ENCODE measurements at places on chromosomes 3 and 15.

- DNase-seq = no peak
Observed at GRCh38 chr3:27792869-27793268, 70.7 kb upstream of the EOMES start.

DNA sequence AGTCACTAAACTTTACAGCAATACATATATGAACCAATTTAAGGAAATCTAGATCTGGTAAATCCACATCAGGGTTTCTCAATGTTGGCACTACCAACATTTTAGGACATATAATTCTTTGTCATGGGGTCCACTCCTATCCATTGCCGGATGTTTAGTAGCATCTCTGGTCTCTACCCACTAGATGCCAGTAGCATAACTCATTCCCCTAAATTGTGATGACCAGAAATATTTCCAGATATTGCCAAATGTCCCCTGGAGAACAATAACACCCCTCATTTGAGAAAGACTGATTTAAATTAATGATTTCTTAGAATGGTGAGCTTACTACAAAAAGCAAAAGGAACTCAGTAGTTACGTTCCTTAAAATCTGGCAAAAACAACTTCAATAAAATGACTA is 23.1 kb upstream of the ANKRD28 start:
- DNase-seq = no peak

DNA sequence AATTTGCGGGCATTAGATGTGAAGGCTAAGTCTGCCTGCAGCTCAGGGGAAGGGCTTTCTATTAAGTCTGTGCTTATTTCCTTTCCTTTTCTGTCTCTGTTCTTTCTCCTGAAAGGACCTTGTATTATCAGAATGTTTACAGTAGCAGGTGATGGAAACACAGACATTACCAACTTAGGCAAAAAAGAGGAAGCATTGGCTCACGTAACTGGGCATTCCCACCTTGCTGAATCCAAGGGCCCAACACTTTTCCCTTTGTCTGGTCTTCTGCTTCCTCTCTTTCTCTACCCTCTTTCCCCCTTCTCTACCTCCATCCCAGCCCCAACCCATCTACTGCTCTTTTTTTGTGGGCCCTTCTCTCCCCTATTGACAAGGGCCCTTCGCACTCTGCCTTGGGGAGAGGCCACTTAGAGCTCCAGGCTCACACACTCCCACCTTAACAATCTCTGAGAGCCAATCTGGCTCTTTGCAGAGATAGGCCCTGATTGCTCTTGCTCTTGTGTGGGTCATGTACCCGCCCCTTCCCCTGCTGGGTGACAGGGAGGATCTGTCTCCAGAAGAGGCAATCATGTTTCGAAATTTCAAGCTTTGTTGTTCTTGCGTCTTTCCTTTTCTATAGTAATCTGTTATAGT is 35.0 kb downstream of the ACAA1 start:
- DNase-seq = no peak

- no peak for DNase-seq
Observed at GRCh38 chr3:118977118-118977517, 57.5 kb downstream of the IGSF11 start.

- no peak for DNase-seq
Observed at GRCh38 chr15:70071799-70072198, 25.9 kb downstream of the TLE3 start.

DNA sequence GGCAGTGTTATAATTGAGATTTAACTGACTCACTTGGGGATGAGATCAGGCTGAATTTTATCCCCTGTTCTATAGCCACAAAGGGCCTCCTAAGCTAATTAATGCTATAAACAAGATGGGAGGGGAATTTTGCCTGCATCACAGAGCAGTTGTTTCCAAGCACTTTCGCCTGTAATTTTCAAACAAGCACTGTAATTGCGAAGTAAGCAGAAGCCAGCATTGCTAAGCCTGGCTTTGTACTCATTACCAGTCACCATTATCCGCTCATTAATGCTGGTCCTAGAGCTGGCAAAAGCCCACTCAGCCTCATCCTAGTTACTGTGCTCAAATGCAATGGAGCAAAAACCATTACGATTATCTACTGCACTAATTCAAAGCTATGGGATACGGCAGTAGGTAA is 356.6 kb upstream of the UBE2E2 start:
- DNase-seq = no peak

- DNase-seq = no peak
Observed at GRCh38 chr15:39613271-39613670, 32.4 kb downstream of the THBS1 start.

DNA sequence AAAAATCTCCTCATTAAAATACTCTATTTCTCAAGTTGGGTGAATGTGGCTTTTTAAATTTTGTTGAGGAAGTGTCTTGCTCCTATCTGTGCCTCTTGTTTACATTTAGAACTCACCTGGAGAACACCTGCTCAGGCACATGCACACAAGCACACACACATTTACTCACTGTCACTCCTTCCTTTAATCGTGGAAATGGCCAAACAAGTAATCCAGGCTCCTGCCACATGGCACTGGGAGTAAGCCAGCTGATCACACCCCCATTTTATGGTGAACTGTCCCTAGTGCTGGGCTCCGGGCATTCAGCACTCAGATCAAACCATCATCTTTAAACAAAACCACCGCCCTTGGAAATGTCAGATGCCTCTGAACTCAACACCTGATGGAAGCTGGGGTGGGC is 204.7 kb upstream of the BHLHE40 start:
- DNase-seq = no peak

DNA sequence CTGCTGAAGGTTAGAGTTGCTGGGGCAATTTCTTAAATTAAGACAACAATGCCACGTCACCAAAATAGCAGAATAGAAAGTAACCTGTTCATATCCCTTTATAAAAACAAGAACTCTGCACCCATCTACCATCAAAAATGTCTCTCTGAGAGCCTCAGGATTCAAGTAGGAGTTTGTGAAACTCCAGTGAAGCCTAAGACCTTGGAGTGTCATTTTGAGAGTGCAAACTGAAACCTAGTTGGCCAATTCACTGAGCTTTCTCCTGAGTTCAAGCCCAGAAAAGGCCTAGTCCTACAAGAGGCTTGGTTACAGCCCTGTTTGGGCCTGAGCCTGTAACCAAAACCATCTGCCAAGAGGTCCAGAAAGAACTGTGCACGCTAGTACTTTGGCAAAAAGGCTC is 335.1 kb downstream of the EFHB start:
- DNase-seq = no peak

- no peak for DNase-seq
Observed at GRCh38 chr3:124846189-124846588, 41.0 kb downstream of the ITGB5 start.

DNA sequence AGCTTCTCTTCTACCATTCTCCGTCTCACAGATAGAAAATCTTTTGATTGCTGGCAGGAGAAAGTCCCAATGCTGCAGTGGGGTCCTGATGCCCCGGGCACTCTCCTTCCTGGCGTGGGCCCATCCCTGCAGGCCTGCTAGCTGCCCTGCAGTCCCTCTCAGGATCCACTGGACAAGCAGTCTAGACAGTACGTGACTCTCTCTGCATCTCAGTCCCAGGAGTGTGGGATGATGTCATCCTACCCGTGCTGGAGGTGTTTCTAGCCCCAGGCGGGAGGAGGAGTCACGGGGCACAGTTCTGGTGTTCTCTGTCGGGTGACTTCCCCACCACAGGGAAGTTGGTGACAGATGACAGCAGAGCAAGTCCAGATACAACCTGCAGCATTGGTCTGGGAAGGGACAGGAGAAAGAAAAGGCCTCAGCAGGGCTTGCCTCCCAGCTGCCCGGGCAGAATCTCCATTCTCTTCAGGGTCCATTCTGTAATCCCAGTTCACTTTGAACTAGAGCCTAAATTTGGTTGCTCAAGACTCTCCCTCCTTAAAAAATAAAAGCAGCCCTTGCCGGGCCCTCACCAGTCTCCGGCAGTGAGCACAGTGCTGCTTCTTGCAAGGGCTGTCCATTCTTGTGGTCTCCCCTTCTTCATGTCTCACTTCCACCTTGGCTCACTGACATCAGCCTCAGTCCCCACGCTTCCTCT is 30.6 kb downstream of the SLC28A1 start:
- DNase-seq = no peak

DNA sequence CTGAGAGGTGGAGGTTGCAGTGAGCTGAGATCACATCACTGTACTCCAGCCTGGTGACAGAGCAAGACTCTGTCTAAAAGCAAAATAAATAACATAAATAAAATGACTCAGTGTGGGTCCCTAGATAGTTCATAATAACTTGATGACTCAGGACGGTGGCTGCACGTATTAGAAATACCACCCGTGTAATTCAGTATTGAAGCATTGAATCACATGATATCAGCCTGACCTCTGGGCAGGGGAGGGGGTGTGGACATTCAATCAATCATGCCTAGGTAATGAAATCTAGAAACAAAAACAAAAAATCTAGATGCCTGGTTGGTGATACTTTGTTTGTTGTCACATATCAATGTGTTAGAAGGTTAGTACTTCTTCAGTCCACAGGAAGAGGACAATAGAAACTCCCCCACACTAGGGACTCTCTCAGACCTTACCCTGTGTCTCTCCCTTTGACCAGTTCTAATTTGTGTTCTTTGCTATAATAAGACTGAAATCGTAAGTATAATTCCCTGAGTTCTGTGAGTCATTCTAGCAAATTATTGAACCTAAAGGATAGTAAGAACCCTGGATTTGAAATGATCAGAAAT is 177.3 kb downstream of the GAP43 start:
- DNase-seq = no peak

GRCh38 chr3:186983659-186984058 is 53.3 kb downstream of the ST6GAL1 start:
- no peak for DNase-seq

DNA sequence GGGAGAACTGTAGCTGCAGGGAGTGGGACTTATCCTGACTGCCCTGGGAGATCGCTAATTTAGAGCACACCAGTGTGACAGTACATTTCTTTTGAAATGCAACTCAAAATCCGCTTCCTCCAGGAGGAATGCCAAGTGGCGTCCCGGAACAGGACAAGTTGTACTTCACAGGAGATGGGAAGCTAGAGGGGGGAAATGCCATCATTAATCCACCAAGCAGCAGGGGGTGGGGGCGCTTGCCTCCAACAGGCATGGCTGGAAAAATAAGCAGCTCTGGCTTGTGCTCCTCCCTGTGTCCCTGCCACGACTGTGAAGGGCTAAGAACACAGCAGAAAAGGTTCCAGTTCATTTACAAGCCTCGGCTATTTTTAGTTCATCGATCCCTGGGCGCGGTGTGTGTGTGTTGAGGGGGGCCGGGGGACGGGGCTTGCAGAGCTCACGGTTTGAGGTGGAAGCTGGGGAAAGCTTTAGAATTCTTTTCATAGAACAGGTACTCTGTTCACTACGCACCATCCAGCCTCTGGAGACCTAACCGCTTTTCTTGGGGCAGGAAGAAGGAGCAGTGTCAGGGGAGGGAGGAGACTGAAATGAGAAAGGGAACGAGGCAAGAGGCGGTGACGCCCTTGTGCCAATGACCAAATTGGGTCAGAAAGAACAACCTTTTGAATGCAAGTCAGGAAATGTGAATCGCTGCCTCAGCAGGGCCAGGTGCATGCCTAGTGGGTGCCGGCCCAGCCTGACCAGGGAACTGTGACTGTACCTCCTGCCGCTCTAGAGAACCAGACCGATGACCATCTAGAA is 51.8 kb upstream of the DGKG start:
- DNase-seq = no peak

DNA sequence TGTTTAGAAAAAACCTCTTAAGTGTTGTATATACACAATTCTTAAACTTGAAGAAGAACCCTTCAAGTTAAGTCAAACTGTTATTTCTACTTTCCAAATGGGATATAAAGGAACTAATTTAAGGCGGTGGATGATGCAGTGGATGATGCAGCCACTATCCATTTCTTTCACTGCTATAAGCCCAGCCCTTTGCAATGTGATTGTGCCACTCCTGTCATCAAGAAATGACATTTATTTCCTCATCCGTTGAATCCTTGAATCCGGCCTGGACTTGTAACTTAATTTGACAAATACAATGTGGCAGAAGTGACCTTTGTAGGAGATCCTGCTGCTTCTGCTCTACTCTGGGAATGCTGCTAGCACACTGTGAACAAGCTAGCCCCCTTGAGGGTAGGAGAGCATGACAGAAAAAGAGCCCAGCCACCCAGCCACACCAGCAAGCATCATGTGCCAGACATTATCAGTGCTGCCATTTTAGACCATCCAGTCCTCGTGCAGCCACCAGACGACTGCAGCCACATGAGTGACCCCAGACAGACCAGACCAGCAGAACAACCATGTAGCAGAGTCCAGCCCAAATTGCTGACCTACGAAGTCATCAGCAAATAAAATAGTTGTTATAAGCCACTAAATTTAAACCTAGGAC is 47.4 kb downstream of the UACA start:
- no peak for DNase-seq

- no peak for DNase-seq
Observed at GRCh38 chr3:109195815-109196214, 59.3 kb downstream of the C3orf85 start.

DNA sequence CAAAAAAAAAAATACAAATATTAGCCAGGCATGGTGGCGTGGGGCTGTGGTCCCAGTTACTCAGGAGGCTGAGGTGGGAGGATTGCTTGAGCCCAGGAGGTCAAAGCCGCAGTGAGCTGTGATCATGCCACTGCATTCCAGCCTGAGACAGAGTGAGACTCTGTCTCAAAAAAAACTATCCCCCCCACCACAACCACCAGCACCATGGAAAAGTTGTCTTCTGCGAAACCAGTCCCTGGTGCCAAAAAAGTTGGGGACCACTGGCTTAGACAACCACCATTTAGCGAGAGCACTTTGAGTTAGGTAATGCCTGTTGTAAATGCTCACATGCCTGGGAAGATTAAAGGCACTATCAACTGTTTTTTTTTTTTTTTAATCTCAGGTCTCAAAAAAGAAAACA is 15.4 kb downstream of the ARHGAP31 start:
- no peak for DNase-seq

DNA sequence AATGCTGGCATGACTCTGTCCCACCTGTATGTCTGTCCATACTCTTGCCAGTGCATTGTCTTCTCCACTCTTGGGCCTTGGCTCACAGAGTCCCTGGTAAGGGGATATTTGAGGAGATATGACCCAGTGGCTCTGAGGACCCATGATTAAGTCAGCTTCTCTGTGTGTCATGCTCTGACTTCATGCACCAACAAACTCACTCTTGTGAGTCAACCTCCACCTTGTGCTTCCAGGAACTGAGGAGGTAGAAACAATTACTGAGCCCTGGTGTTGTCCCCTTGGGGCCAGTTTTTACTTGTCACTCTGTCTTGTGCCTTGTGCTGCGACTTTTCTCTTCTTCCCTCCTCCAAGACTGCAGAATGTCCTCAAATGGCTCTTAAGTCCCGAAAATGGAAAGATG is 127.1 kb downstream of the ABHD5 start:
- DNase-seq = no peak

- DNase-seq = no peak
Observed at GRCh38 chr3:15623535-15624440, 22.2 kb downstream of the BTD start.

- no peak for DNase-seq
Observed at GRCh38 chr15:46344115-46344724, 709.4 kb downstream of the SQOR start.

DNA sequence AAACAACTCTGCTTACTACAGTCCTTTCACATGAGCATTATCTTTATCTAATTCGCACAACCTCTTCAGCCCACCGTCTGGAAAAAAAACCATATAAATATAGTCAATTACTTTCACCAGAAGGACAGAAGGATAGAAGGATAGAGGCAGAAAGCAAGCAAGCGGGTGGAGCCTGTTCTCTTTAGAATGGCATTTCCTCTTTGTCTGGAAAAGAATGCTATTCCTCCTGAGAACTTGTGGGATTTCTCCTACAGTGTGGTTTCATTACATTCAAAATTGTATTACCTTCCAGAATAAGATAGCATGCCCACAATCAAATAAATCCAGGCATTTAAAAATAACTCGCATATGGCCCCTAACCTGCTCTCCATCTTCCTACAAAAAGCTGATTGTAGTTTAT is 23.1 kb downstream of the SLC30A4 start:
- DNase-seq = no peak

- no peak for DNase-seq
Observed at GRCh38 chr3:55242921-55243320, 244.2 kb downstream of the WNT5A start.
